ENCODE measurements at places on chromosomes 3 and 15. TPM values are rescaled to one million over a fixed set of nuclear protein-coding genes. Genes with fewer than 3 reads are reported as not detected.

DNA sequence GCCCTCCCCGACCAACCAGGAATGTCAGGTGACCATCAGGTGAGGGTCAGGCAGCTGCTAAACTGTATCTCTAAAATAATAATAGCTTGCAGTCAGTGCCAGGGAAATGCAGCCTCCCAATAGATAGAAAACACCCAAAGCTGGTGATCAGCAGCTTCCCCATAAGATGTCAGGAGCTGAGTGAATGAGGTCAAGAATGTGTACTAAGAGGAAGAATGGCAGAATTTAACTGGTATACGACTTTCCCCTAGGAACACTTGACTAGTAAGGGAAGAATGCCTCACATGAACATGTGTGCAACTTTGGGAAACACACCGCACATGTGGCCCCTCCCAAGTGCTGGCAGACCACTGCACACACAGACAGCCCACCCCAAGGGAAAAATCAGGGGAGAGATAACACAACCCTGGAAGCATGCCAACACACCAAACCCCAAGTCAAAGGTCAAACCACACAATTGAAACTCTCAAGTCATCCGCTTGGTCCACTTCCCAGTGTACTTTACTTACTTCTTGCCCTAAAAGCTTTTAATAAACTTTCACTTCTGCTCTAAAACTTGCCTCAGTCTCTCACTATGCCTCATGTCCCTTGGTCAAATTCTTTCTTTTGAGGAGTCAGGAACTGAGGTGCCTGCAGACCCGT, 806.5 kb downstream of the OTOL1 start:
- no peak for DNase-seq

DNA sequence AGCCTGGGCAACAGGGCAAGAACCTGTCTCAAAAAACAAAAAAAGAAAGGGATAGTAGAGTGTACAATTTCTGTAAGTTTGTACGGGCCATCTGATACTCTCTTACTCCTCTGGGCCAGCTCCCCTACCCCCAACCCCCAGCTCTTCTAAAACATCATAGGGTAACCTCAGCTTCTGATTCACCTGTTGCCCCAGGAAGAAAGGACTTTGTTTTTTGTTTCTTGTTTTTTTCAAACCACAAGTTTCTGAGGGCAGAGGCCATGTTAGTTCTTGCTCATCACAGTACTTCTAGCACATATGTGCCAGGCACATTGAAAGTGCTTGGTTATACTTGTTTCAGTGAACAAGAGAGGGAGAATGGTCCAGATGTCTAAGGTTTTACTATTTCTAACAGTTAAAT, 20.2 kb downstream of the ATOSA start:
- DNase-seq, result no peak

GRCh38 chr3:16839271-16840100, 45.3 kb upstream of the PLCL2 start:
- peak; percentile 7 for DNase-seq

DNA sequence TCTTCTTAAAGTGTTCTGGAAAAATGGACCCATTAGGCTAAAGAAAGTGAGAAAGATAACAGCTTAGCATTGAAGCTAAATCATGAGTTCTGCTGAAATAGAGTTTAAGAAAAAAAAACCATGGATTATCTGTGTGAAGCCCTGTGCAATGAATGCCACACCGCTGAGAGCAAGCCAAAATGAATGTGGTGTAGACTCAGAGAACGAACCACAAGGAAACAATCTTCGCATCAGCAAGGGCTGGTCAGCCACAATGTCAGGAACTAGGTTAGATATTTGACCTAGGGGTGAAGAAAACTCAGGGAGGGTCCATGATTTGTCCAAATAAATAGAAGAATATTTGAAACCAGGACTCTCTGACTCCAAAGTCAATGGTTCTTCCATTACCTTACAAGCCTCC, 91.4 kb upstream of the MEX3B start:
- DNase-seq, result no peak

The U2SURP gene
- 50.4 TPM for total RNA-seq

GRCh38 chr15:78102741-78103140, 10.4 kb downstream of the SH2D7 start:
- DNase-seq, result no peak

The TLNRD1 gene
- 67.1 TPM for total RNA-seq

- peak; percentile 74 for DNase-seq
Measured at GRCh38 chr15:88900309-88900981, 5.1 kb upstream of the HAPLN3 start.

DNA sequence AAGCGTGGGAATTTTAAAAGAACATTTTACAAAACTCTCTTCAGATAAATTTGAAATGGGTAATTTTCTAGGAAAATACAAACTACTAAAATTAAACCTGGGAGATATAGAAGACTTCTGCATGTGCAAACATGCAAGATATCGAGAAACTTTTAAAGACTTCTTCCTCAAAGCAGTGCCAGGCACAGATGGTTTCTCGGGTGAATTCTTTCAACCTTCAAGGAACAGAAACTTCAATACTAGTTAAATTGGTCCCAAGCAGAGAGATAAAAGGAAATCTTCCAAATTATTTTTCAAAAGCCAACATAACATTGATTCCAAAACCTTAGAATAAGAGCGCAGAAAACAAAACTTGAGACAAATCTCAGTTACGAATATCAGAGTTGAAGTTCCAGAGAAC, 732.7 kb downstream of the PDCD6IP start:
- no peak for DNase-seq

GRCh38 chr3:127103080-127103479, 89.9 kb upstream of the PRR23E start:
- no peak for DNase-seq

GRCh38 chr3:76986876-76987474, 52.9 kb upstream of the ROBO2 start:
- no peak for DNase-seq

DNA sequence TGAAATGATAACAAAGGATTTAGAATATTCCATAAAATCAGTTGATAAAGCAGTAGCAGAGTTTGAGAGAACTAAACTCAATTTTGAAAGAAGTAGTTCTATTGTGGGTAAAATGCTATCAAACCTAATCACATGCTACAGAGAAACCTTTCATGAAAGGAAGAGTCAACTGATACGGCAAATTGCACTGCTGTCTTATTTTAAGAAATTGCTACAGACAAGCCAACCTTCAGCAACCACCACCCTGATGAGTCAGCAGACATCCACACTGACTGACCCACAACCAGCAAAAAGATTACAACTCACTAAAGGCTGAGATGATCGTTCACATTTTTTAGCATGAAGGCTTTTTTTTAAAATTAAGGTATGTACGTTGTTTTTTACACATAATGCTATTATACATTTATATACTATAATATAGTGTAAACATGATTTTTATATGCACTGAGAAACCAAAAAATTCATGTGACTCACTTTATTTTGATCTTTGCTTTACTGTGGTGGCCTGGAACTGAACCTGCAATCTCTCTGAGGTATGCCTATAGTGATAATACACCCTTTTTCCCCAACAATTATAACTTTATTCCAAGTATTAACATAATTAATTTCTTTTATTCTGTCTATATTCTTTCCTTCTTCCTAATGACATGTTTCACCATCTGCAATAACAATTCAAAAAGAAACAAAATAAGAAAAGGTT, 109.9 kb downstream of the TBC1D5 start:
- no peak for DNase-seq

DNA sequence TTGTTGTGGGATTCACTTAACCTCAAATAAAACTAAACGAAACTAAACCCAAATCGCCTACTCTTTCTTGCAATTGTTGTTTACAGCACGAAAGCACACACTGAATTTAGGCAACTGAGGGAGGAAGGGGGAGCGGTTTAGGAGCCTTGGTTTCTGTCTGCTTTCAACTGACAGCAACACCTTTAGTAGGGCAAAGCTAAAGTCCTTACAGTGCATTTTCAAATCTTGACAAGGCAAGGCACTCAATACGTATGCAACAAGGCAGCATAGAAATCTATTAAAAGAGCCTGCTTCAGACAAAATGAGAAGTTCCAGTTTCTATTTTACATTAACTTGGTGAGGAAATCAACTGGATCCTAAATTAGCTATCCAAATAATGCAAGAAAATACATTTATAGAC, 174.6 kb downstream of the CHST2 start:
- no peak for DNase-seq

GRCh38 chr3:13896473-13897154, 16.7 kb upstream of the WNT7A start:
- peak; percentile 84 for DNase-seq

GRCh38 chr15:96484830-96485229, 154.3 kb downstream of the NR2F2 start:
- DNase-seq, result no peak

DNA sequence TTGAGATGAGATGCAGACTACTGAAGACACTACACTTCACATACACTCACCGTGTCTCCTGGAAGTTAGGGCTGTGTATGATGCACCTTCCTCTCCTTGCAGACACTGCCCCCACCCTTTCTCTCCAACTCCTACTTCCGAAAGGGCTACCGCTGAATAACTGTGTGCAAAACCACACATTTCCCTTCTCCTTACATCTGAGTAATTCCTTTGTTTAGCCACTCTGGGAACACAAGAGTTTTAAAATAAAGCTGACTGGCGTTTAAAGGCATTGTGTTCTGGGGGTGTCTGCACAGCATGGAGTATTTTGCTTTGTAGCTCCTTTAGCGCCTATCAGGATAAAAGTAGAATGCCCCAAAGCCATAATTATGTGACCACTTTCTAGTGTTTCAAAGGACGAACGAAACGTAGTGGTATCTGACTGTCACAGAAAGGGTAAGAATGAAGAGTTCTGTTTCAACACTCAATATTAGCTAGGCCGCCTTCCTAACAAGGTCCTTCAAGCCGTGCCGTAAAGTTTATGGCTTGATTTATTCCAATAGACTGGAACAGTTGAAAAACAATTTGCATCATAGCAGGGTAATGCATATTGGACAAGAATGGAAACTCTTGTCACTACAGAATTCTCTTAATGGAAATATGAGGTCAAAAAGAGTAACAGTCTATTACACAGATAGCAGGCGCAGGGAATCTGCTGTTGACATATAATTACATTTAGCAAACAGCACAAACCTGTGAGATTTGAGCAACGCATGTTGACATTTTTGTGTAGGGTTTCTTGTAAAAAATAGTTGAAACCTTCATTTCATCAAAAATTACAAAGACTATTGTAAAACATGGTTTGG, 619.9 kb downstream of the FOXP1 start:
- no peak for DNase-seq

GRCh38 chr3:139110072-139110830, 65.6 kb upstream of the PRR23C start:
- DNase-seq, result no peak

The C3orf18 gene
- 0.33 TPM for total RNA-seq

- no peak for DNase-seq
Measured at GRCh38 chr3:34858067-34858660, 781.2 kb upstream of the ARPP21 start.

- DNase-seq, result no peak
Measured at GRCh38 chr15:95979286-95979685, 351.2 kb upstream of the NR2F2 start.

All from HT-29 (cell line).